ENCODE measurements at places on chromosomes 16 and 17.
A peak's percentile ranks its signal among the peaks of the same experiment; 100 is the strongest.

DNA sequence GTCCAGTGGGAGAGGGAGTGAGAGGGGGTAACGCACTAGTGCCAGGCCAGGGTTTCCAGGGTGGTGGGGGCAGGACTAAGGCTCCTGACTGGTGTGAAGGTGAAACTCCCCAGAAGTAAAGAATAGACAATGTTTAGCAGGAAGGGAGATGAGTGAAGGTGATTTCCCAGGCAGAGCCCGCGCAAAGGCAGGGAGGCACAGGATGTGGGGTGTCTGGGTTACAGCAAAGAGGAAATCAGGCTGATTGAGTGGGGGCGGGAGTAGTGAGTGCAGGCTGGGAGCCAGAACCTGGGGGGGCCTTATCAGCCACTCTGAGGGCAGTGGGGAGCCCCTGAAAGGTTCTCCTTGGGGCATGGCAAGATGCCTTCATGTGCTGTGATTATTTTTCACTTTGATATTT, 167.5 kb downstream of the UTP18 start:
- DNase-seq = peak; percentile 66

DNA sequence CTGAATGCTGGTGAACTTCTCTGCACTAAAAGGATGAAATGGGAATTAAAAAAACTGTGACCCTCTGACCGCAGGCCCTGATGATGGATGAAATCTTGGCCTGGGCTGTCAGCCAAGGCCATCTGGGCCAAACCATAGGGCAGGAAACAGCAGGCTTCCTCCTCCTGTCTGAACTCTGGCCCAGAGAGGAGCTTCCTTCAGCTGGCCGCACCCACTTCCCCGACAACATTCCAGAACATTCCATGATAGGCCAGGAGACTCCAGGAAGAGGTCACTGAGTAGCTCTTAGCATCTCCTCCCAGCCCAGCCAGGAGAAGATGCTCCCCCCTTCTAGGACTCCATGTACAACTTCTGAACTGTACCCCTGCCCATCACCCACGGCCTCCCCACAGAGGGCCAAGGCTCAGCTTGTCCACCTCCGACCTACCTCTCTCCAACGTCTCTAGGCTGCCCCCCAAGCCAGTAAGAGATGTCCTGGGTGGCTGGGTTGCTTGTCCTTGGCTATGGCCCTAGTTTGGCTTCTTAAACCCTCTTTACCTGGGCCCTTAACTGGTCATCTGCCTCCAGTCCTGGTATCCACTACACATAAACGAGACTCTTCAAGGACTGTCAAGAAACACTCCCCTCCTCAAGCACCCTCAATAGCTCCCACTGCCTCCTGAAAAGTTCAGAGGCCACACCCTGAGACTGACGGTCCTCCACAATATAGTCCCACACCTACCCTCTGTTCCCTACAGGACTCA, 1.7 kb downstream of the RPH3AL start:
- no peak for DNase-seq

DNA sequence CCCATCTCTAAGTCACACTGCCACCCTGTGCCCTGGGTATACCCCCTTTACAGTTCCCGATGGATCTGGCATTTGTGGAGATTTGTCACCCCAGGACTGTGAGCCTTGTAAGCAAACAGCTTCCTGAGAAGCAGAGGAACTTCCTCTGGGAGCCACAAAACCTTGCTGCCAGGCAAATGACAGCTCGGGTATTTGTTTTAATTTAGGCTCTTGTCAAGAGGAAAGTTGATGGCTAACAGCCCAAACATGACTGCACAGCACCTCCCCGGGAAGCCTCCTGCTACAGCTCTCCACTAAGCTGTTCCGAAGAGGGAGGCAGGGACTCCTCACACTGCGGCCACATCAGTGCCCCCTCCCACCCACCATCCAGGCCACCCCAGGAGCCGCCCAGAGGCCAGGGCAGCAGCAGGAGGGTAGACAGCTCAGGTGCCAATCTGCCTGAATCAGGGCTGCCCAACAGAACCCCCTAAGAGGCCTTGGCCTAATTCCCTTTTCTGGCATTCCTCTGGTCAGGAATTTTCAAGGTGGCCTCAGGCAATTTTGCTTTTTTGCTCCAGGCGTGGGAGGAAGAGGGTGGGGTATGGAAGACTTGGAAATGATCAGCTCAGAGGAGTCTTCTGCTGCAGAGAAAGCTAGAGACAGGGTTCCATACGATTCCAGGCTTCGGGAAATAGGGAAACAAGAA, 2.6 kb downstream of the ABR start:
- DNase-seq = no peak

GRCh38 chr16:75761108-75761507, 34.8 kb upstream of the CPHXL start:
- no peak for DNase-seq

GRCh38 chr16:59053911-59054310, 319.8 kb upstream of the GOT2 start:
- DNase-seq = no peak

- no peak for DNase-seq
These were observed 15.4 kb downstream of the SRP68 start for GRCh38 chr17:76056882-76057281.

GRCh38 chr17:37110746-37111145, 162.0 kb downstream of the AATF start:
- no peak for DNase-seq

DNA sequence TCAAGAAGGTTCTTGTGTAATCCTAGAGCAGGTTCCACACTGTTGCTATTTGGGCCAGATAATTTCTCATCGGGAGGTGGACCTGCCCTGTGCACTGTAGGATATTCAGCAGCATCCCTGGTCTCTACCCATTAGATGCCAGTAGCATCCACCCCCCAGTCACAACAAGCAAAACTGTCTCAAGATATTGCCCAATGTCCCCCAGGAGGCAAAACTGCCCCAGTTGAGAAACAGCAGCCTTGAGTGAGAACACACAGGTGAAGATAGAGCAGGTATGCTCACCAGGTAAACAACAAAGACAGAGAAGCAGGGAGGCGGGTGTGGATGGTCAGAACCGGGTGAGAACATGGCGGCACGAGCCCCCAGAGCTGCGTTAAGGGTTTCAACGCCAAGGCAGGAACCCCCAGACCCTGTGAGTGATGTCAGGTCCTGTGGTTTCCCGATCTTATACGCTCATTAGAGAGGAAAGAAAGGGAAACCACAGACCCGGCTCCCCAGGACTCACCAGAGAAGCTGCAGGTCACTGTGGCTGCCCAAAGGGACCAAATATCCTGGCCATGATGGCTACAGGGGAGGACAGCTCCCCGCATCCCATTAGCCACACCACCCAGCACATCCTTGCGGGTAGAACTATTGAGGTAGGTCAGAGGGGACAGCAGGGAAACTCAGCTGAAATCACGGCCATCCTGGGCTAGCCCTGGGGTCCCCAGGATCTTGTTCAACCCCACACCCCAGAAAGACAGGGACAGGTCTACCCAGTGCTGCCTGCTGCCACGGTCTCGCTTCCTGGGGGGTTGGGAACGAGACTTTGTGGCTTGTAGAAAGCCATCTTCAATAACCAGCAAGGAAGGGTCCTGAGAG, 21.2 kb downstream of the CDC42EP4 start:
- no peak for DNase-seq

DNA sequence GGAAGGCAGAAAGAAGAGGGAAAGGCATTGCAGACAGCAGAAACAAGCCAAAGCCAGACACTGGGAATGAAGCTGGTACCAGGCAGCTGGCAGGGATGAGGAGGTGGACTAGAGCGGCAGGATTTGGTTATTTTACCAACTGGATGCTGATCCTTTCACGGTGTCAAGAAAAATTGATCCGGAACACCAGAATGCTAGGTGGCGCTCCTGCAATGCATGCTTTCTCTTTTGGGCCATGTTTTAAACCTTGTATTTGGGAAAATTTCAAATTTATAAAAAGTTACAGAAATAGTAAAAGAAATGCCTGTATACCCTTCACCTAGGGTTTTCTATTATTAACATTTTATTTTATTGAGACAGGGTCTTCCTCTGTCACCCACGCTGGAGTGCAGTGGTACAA, 224.7 kb downstream of the SOX9 start:
- no peak for DNase-seq

- no peak for DNase-seq
These were observed 163.6 kb downstream of the SHISA6 start for GRCh38 chr17:11404431-11405276.

- DNase-seq = no peak
These were observed 10.2 kb upstream of the JPT2 start for GRCh38 chr16:1667916-1668315.

DNA sequence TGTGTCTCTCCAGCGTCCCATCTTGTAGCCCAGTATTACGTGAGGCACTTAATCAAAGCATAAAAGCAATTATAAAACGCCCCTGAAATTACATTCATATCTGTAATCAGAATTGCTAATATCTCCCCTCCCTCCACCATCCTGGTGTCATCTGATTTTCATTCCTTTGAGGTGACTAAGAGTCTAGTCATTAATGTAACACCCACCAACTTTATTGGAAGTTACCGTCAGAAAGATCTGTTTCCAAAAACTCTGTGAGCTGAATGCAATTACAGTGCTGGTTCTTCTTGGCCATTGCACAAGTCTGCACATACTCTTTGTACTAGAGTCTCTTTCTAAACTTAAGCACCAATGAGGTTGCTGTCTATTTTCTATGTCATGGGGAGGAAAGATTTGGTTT, 12.5 kb upstream of the MAF start:
- no peak for DNase-seq

- no peak for DNase-seq
These were observed 93.3 kb upstream of the TNRC6C start for GRCh38 chr17:77865112-77865611.

DNA sequence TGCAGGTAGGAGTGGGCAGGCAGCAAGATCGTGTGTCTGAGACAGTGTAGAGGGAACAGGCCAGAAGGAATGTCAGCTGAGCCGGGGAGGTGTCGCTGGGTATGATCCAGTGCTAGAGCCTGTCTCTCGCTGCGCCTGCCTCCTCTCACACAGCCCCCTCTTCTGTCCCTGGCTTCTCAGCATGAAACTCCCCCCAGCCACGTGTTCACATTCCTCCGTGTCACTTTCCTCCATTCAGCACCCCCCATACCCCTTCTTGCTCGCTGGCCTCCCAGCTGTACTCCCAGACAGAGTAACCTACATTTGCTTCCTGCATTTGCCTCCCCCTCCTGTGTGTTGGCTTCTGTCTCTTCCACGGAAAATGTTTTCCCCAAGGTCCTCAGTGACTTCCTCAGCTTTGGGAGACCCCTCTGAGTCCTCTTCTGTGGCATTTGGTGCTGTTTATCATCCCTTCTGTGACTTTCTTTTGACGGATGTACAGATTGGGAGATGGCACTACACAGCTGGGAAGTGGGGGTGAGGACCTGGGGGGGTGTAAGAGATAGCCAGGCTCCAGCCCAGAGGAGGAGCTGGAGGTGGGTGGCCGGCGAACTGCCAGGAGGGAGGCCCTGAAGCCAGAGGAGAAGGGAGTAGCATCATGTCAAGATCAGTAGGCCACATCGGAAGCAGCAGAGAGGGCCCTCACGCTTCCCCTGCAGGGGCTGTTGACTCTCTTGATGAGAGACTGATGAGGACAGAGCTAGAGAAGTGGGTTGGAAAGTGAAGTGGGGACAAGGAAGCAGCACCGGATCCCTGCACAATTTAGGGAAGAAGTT, 19.2 kb downstream of the SGF29 start:
- no peak for DNase-seq

DNA sequence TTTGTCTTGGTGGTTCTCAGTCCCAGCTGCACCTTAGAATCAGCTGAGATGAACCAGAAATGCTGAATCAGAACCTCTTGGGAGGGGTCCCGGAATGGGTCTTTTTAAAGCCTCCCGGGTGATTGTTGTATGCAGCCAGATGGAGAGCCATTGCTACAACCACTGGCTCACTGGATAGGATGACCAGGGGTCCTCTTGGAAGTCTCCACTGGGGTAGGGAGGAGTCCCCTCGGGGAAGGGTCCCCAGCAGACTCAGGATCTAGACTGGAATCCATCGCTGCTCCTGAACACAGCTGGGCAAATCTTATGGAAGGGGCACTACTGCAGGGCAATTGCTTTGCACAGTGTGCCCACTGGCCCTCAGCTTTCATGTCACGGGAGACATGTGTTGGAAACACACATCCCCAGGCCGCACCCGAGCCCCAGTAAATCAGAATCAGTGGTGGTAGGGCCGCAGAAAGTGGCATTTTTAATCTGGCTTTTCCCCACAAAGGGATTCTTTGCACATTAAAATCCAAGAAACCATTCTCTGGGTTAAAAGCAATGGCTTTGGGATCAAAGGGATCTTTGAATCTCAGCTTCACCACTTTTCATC, 117.3 kb downstream of the IRX5 start:
- DNase-seq = no peak
